ENCODE measurements at places on chromosomes 6 and 20. TPM values are rescaled to one million over a fixed set of nuclear protein-coding genes. Genes with fewer than 3 reads are reported as not detected.

The ULBP2 gene
- not detected for total RNA-seq

The RSPH3 gene
- total RNA-seq = 1.2 TPM

The VAPB gene
- total RNA-seq = 36.0 TPM

The LRRN4 gene
- total RNA-seq = 0.73 TPM

The GSTA4 gene
- 23.7 TPM for total RNA-seq

DNA sequence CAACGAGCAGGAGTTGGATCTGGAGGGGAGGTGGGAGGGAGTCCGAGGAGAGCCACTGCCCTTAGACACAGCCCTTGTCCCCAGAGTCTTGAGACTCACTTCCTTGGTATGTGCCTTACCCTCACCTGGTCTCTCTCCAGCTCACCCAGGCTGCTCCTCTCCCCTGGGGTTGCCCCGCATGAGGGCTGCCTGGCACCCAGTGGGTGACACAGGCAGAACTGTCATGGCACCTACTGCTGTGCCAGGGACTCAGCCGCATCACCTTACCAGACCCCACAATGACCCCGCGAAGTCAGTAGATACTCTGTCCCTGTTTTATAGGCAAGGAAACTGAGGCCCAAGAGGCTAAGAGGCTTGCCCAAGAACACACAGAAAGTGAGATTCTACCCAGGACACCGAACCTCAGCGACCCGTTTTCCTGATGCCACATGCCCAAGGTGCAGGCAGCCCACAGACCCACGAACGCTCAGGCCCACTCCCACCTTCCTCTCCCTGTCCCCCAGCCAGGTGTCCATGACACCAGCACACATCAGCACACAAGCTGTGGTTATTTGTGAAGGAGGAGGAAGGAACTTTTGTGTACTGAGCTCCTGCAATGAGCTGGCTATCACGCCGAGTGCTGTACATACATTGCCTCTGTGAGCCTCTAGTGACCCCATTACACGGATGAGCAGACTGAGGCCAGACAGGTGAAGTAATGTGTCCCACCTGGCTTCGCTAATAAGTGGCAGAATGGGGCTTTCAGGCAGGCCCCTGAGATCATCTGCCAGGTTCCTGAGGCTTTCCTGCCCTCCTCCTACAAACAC, 168.1 kb downstream of the GRM4 start:
- no peak overlapping the region for H3K27ac ChIP-seq
- H3K27me3 ChIP-seq = no peaks in the 10 kb centered on the region
- DNase-seq = peak; percentile 3
- no peak overlapping the region for H3K4me3 ChIP-seq

- H3K4me1 ChIP-seq = no peaks in the 10 kb centered on the region
- H3K27ac ChIP-seq = no peak overlapping the region
- H3K36me3 ChIP-seq = no peaks in the 10 kb centered on the region
- H3K4me3 ChIP-seq = no peak overlapping the region
Measured at GRCh38 chr20:18187020-18187419, 49.4 kb downstream of the KAT14 start.

DNA sequence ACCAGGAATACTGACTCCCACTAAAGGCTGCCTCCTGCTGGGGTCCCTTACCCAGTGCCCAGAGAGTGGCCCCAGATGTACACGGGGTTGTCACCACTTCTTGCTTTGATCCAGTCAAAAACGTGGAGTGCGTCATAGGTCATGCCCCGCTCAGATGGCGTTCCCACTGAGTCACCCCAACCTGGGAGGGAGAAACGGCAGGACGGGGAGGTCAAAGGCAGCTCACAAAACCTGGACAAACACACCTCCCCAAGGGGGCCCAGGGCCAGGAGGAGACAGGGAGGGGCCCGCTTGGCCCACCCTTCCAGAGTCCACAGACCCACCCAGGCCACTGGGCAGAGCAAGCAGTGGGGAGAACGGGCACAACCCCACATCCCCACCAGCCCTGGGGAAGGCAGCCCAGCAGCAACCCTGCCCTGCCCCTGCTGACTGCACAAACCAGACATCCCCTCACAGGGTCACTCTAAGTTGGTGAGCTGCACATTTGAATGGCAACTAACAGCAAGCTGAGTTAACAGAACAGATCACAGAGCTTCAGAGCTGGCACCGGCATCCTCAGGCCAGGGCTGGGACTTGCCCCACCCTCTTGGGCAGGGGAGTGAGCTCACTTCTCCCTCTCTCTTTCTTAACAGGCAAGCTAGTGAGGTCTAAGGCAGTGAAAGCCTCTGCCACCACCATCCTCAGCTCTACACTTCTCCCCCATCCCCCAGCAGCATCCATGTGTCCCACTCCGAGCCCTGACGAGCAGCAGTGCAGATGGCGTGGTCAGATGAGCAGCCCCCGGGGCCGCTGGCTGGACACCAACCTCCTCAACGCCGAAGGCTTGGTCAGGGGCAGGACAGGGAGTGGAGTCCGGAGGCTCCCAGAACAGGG, 61.7 kb downstream of the PYGB start:
- DNase-seq = peak; percentile 69
- no peaks in the 10 kb centered on the region for H3K4me1 ChIP-seq
- no peaks in the 10 kb centered on the region for H3K27me3 ChIP-seq
- no peak overlapping the region for H3K4me3 ChIP-seq

- peak overlapping the region; percentile 91 for H3K27ac ChIP-seq
- no peaks in the 10 kb centered on the region for H3K27me3 ChIP-seq
- no peak overlapping the region for H3K4me3 ChIP-seq
- peaks cover 4% of the 10 kb centered on the region for H3K4me1 ChIP-seq
- H3K36me3 ChIP-seq = no peaks in the 10 kb centered on the region
Measured at GRCh38 chr20:50450881-50451752, 59.1 kb upstream of the PTPN1 start.

DNA sequence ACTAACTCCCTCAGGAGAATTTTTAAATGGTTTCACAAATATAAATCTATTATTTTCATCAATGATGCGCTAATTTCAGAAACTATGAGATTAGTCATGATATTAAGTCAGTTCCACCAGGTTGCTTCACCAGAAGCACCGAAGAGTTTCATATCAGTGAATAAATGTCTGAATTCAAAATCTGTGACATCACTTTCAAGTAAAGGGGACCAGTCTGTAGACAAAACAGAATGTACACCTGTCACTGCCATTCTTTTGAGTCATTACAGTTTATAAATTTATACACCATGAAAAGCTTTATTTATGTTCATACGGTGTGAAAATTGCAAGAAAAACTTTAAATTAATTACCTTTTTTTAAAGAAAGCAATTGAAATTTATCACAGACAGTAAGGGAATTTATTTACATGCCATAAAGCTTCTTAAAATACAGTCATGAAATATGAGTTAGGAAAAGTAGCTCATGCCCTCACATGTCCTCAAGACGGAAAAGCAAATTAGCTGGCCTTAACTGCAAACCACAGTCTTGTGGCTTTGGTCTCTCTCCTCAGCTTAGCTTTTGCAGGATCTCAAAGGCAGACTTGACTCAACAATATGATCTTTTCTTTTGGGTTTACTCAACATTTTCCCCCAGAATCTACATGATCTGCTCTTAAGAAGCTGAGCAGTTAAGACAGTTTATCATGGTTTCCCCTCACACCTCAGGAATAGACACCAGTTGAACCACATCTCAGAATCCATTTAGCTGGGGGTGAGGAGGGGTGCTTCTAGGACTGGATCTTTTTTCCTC, 177.7 kb upstream of the MCHR2 start:
- H3K4me3 ChIP-seq = no peak overlapping the region
- no peaks in the 10 kb centered on the region for H3K4me1 ChIP-seq
- no peaks in the 10 kb centered on the region for H3K27me3 ChIP-seq
- no peaks in the 10 kb centered on the region for H3K36me3 ChIP-seq
- H3K27ac ChIP-seq = no peak overlapping the region

DNA sequence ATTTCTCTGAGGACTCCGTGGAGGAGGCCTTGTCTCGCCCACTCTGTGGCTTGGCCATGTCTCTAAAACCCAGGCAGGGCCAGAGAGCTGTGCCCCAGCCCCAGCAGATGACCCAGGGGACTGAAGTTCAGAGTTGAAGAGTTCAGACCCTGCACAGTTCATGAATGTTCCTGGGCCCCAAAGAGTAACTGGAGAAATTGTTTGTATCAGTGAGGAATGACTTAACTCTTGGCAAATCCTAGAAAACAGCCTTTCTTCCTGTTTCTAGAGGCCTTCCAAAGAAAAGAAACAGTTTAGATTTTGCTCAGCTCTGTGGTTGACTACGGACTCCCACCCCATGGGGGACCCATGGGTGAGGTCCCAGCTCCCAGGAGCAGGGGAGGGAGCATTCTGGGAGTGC, 62.1 kb upstream of the EYA2 start:
- DNase-seq = no peak
- no peaks in the 10 kb centered on the region for H3K36me3 ChIP-seq
- H3K27ac ChIP-seq = no peak overlapping the region
- no peaks in the 10 kb centered on the region for H3K4me1 ChIP-seq
- H3K27me3 ChIP-seq = no peaks in the 10 kb centered on the region

DNA sequence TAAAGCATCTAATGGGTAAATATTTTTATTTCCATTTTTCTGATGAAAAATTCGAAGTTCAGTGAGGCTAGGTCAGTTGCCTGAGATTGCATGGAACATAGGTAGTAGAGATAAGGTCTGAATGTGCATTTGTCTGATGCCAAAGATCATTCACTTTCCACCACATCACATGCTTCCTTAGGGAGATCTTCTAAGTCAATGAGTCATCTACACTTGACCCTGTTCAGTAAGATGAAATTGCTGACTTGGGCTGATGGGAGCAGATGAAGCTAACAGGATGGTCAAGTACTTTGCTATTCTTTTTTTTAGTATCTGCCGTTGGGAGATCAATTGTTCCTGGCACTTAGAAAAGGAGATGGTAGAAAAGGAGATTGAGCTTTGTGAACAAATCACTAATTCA, 511.3 kb downstream of the PHF3 start:
- H3K27ac ChIP-seq = no peak overlapping the region
- no peak for DNase-seq
- no peaks in the 10 kb centered on the region for H3K36me3 ChIP-seq

GRCh38 chr6:151962246-151962846, 154.9 kb downstream of the ESR1 start:
- H3K27me3 ChIP-seq = no peaks in the 10 kb centered on the region
- H3K4me1 ChIP-seq = no peaks in the 10 kb centered on the region
- H3K36me3 ChIP-seq = no peaks in the 10 kb centered on the region
